Activated CD4-positive, alpha-beta T cell treated with anti-CD3 and anti-CD28 coated beads, Interleukin-2, amount 50 U/mL, for 24 hours (primary cell): ENCODE measurements at places on chromosomes 5 and 9.

DNA sequence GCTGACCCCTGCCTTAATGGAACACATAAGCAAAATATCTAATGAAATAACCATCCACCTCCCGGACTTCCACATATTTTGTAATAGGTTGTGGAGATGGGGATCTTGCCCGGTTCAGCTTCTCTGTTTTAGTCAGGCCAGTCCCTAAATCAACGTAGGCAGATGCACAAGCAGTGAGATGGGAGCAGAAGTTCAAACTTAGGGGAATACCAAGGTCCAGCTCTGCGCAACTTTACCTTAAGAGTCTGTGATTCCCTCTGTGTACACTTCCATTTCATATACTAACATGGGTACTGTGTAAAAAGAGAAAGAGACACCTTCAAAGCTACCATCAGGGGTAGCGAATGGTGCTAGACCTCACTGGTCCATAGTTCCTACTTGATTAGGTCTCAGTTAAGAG is 110.9 kb downstream of the NTRK2 start:
- no peak for DNase-seq

GRCh38 chr9:87620731-87621322 is 105.1 kb upstream of the CTSL start:
- DNase-seq, result no peak

DNA sequence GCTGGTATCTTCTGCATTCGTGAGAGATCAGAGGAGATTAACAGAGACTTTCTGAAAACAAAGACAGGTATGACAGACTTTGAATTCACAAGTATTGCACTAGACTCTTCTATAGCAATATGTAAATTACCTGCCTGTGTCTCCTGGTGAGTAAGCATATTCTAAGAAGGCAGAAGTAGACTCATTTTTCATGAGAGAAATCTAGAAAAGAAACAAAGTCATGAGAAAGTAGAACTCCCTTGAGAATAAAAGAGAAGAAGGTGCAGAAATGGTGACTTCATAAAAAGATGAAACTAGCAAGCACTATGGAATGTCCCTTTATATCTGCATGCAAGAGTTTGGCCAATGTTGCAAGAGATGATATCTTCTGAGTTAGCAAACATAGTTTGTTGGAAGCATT is 419.8 kb downstream of the DMRT2 start:
- DNase-seq, result no peak

- no peak for DNase-seq
Measured at GRCh38 chr9:96420468-96421219, 2.5 kb upstream of the ZNF367 start.

GRCh38 chr5:36683821-36684434 is 77.5 kb downstream of the SLC1A3 start:
- DNase-seq, result no peak
